Stimulated activated CD4-positive, alpha-beta T cell treated with anti-CD3 and anti-CD28 coated beads, Interleukin-12 subunit alpha, Interleukin-12 subunit beta, amount 100 ng/mL, for 48 hours (primary cell): ENCODE measurements at places on chromosomes 7 and 10.
A peak's percentile ranks its signal among the peaks of the same experiment; 100 is the strongest.

DNA sequence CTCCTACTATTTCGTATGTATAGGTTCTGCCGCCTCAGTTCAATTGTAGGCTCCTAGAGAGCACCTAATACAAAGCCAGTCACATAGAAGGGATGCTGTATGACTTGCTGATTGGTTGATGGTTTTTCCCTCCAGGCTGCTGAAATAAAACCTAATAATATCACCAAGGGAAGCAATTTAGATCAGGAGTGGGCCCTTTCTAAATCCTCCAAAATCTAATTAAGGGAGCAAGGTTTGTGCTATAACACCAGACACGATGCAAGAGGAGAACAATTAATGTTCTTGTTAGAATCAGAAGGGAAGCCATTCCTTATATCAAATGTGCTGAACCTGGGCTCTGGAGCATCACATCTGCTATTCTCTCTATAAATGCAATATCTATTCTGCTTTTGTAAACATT lies 42.0 kb upstream of the SLC13A1 start:
- DNase-seq = no peak

DNA sequence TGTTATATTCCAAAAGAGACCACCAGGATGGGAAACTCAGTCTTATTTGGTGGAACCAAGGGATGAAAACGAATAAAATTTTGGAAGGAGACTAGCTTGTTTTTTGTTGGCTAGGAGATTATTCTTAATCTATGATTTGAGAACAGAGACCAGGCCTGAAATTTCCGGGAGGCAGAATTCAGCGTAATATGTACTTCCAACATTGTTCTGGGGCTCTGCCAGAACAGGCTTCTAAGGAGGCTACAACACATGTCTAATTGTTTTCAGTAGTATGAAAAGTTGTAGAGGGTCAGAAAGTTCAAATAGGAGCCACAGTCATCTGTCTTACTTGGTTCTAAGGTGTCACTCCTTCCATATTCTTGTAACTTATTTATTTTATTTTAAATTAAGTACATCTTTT lies 1.7 kb downstream of the DDX21 start:
- DNase-seq = no peak

- DNase-seq = no peak
Observed at GRCh38 chr10:112678581-112678980, 231.6 kb downstream of the VTI1A start.

- no peak for DNase-seq
Observed at GRCh38 chr10:95837783-95838182, 70.0 kb upstream of the CC2D2B start.

GRCh38 chr10:125016123-125016522 lies 74.2 kb downstream of the ZRANB1 start:
- no peak for DNase-seq

DNA sequence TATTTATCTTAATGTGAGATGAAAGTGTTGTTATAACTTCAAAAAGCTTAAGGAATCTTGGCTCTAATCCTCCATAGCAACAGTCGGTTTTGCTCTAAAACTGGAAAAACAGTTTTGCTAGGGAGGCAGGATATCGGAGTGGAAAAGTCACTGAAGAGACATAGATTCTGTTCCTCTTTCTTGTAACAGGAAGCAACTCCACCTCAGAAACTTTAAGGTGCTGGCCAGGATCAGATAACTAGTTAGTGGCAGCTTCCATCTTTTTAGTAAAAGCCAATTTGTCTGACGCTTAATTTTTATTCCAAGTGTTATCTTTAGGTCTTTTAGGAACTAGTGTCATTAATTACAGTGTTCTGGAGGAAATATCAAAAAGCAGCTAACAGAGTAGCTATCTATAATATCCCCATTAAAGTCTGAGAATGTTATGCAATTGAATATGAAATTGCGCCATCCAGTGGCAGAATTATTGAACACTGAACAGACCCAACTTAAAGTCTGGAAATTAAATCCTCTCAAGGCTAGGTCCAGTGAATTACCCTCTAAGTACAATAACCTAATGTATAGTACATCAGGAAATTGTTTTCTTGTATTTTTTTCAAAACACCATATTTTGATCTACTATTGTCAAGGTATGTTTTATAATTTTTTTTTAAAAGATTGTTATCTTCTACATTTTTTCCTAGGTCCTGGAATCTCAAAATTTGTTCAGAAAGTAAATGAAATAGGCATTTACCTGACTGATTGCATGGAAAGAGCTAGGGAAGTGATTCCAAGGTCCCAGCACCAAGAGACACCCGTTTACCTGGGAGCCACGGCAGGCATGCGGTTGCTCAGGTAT lies 65.9 kb upstream of the CC2D2B start:
- peak; percentile 43 for DNase-seq

DNA sequence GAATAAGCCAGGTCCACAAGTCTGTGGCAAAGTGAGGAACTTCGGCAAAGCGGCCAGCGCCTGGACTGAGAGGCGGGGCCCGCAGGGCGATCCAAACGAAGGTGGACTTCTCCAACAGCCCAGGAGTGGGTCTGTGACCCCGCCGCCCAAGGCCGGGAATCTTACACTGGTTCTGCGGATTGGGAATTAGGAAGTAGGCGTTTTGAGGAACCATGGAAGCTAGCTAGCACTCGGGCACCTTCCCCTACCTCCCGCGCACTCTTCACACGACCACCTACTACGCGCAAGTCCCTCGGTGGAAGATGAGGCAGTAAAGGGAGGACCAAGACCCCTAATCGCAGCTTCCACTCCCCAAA lies 570 bp upstream of the ARF5 start:
- DNase-seq = no peak

DNA sequence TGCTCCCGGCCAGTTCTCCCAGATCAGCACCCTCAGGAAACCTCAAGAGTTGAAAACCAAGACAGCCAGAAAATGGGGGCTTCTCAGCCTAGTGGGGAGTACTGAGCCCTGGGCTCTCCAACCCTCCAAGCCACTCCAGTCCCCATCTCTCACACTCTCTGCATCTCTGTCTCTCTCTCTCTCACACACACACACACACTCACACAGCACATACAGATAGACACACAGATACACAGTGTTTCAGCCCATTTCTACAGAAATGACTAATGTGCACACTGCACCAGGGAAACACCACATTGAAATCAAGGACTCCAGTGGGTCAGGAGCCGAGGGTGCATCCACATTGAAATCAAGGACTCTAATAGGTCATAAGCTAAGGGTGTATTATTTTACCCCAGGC lies 107.5 kb downstream of the MKI67 start:
- DNase-seq = no peak

GRCh38 chr7:55254242-55254595 lies 110.9 kb upstream of the LANCL2 start:
- DNase-seq = no peak
